ENCODE measurements at places on chromosomes 16 and 17.
A peak's percentile ranks its signal among the peaks of the same experiment; 100 is the strongest.

DNA sequence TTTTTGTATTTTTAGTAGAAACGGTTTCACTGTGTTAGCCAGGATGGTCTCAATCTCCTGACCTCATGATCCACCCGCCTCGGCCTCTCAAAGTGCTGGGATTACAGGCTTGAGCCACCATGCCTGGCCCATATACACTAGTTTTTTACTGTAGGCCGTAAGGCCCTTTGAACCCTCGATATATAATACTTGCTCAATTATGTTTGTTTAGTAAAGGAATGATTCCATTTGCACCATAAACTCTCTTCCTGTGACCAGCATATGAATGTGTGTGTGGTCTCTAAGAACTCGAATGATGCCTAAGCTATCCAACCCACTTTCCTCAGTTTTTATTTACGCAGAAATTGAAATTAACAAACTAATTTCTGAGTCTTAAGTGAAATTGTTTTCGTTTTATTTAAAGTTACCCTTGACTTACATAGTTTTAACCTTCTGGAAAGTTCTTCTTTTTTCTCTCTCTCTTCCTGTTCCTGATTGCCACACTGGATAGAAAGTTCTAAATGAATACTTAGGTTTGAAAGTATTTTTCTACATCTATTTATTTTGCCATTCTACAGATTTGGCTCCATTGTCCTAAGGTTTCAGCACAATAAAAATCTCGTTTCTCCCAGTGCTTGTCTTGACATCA lies 37.9 kb downstream of the PIGL start:
- DNase-seq, result no peak

DNA sequence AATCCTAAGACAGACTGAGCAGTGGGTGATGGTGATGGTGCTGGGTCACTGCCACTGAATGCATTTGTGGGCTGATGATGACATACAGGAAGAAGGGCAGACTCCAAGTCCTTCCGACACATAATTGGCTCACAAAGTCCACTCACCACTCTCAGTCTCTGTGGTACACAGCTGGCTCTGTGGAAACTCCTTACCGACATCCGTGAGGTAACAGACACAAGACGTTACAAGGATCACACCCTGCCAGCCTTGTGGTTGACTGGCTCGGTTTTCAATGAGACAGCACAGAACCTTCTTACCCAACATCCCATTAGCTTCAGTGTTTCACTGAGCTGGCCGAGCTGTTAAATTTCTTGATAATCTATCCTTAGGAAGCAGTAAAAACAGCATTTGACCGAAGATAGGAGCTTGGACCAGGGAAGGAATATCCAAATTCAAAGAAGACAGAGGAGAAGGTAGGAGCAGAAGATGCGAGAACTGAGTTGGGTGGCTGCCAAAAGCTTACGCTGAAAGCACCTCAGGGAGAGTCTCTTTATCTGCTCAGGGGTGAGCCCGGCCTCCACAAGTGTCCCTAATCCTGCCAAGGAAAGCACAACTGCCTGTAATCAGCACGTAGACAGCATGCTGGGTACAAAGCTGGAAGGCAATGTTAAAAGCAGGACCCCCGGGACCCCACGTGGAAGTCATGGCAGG lies 5.5 kb upstream of the MXRA7 start:
- DNase-seq, result no peak

DNA sequence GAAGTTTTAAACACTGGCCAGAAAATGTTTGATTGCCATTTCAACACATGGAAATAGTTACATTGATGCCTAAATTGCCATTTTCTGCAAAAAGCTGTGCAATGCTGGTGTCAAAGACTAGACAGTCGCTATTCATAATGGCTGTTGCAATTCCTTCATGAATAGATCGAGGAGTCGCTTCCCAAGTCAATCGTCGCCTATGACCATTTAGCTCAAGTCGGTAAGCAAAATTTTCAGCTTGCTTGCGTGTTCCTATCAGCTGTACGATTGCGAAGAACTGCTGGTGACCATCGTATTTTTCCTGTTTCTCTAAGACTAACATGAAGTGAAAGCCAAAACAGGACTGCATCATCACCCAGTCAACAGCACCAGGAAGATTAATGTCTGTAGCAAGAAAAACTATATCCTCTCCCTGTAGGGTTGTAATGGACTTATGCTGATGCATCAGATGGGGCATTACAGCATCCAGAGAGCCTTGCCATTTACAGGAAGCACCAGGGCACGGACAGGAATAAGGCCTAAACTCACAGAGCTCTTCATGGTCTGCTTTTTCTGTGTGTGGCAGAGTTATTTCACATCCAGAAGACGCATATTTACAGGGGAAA lies 23.6 kb downstream of the SIAH1 start:
- DNase-seq, result no peak

GRCh38 chr17:58577696-58578095 lies 63.3 kb upstream of the MTMR4 start:
- DNase-seq, result peak; percentile 47

- DNase-seq, result no peak
These were observed 5.1 kb upstream of the SETD6 start for GRCh38 chr16:58510097-58510775.

DNA sequence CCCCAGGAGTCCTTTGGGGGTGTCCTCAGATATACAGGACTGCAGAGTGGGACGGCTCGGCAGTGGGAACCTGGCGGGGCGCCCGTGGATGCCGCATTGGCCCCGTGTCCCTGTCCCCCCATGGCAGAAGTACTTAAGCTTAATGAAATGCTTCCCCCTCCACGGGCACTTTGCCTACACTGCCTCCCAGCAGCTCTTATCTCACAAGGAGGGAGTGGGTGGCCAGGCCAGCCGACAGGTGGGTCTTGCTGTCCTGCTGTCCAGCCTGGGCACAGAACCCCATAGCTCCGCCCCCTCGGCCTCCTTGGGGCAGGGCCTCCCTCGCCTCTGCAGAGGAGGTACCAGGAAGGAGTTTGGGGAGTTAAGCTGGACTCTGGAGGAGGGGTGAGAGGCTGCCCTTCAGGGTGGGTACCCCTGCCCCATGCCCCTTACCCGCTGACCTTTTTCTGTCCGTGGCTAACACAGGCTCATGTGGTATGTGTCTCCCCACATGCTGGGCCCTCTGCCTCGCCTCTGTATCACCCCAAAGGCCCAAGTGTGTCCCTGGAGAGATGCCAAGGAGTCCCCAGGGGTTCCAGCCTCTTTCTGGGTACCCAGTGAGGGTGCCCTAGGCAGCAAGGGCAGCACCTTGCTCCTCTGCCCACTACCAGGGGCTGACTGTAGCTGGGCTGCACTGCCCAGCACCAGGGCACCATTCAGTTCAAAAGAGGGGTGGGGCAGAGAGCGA lies 8.7 kb downstream of the THRA start:
- no peak for DNase-seq

DNA sequence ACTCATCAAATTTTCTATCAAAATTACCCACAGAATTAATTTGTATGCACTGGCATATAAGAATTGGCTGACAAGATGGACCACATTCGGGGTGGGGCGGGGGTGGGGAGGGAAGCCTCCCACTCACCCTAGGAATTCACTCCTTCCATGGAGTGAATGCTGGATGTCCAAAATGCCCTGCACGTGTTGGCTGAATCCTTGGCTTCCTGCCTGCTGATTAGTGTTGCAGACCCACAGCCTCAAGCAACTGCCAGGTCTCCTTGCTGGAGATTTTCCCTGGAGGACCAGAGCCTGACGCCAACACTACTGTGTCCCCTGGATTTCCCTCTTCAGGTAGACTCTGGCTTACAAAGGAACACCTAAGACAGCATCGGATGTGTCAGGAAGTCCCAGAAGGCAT lies 575.7 kb upstream of the CDH11 start:
- no peak for DNase-seq

GRCh38 chr17:74513987-74514631 lies 17.2 kb downstream of the CD300LB start:
- peak; percentile 19 for DNase-seq

DNA sequence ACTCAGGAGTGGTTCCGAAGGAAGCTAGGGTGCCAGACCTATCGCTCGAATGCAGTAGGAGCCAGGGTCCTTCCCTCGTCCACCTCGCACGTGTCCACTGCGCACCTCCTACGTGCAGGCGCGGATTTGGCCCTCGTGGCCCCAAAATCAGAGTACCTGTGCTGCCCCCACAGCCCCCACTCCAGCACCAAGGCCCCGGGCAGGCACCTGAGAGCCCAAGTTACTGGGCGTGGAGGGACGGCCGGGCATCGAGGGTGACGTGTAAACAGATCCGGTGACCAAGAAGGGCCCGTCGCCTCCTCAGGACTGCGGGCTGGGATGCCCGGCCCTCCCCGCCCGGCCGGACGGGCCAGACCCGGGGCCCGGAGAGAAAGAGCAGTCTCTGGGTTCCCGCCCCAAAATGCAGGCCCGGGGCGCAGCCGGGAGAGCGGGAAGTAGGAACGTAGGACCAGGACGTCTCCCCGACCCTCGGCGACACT lies 492 bp downstream of the SLC25A39 start:
- no peak for DNase-seq

- no peak for DNase-seq
These were observed 8.3 kb downstream of the ANKRD40CL start for GRCh38 chr17:50758989-50759544.

DNA sequence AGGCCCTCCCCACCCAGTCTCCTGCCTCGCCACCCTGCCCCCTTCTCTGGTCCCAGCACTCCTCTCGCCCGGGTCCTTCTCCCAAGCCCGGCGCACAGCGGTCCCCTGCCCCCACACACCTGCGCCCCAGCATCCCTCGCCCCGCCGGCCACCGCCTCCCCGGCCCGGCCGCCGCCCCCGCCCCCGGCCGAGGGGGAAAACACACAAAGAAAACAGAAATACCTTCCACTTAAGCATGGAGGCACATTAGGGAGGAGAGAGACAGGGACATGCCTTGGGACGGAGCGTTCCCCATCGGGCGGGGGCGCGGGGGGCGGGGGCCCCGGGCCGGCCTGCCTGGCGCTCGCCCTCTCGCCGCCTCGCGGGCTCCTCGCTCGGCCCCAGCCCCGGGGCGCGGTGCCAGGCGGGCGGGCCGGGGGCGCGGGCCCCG lies 326 bp downstream of the SRCIN1 start:
- no peak for DNase-seq

- DNase-seq, result no peak
These were observed 36.4 kb upstream of the TMEM97 start for GRCh38 chr17:28282596-28282995.

DNA sequence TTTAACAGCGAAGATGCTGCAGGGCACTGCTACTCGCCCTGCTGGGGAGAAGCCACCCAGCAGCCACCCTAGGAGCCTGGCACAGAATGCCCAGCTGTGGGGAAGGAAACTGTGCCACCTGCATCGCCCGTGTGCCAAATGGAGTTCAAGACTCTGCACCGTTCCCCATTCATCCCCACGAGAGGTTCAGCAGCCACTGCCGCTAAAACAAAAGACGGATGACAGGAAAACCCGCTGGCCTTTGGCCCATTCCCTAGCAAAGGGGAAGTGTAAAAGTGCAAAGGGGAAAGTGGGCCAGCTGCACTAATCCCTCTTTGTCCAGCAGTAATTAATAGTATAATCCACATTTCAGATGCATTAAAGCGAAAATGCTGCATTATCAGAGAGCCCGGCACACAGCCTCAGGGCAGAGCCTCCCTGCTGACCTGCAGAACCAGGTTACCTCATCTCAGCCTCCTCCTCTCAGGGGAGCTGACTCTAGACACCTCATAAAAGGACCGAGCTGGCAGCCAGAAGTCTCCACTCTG lies 37.7 kb downstream of the ZFHX3 start:
- no peak for DNase-seq

- DNase-seq, result no peak
These were observed 48.0 kb upstream of the NDRG4 start for GRCh38 chr16:58451945-58452401.

GRCh38 chr17:67525239-67526135 lies 148.4 kb downstream of the PITPNC1 start:
- DNase-seq, result no peak

DNA sequence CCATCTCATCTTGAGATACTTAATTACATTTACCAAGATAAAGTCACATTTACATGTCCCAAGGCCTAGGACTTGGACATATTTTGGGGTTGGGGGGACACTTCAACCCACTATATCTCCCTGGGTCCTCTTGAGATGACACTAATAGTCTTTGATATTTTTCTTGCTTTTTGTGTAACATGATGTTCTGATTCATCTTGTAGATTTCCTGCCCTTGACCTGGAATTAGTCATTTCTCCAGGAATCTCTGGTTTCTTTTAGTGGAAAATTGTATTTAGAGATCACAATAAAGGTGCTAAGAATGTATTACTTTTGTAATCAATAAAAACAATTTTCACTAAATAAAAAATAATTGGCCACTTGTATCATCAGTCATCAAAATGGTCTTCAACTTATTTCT lies 157.3 kb downstream of the VPS53 start:
- DNase-seq, result no peak

- DNase-seq, result no peak
These were observed 767 bp downstream of the RPS6KB1 start for GRCh38 chr17:59893676-59894100.

- no peak for DNase-seq
These were observed 1.1 kb upstream of the KIFC3 start for GRCh38 chr16:57803134-57803990.

- DNase-seq, result no peak
These were observed 13.9 kb downstream of the GPR142 start for GRCh38 chr17:74380959-74381808.

DNA sequence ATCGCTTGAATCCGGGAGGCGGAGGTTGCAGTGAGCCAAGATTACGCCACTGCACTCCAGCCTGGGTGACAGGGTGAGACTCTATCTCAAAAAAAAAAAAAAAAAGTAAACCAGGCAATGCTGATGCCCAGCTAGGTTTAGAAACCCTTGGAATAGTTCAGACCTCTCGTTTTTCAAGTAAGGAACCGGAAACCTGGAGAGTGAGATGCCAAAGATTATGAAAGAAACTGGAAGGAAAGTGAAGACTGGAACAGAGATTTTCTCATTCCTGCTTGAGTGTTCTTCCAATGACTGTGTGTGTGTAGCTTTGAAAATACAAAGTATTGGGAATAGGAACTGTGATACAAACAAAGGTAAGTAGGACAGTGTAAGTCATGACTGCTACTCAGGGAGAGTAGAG lies 35.7 kb downstream of the MYH3 start:
- DNase-seq, result no peak

- peak; percentile 17 for DNase-seq
These were observed 523 bp downstream of the KCTD2 start for GRCh38 chr17:75047398-75048098.

DNA sequence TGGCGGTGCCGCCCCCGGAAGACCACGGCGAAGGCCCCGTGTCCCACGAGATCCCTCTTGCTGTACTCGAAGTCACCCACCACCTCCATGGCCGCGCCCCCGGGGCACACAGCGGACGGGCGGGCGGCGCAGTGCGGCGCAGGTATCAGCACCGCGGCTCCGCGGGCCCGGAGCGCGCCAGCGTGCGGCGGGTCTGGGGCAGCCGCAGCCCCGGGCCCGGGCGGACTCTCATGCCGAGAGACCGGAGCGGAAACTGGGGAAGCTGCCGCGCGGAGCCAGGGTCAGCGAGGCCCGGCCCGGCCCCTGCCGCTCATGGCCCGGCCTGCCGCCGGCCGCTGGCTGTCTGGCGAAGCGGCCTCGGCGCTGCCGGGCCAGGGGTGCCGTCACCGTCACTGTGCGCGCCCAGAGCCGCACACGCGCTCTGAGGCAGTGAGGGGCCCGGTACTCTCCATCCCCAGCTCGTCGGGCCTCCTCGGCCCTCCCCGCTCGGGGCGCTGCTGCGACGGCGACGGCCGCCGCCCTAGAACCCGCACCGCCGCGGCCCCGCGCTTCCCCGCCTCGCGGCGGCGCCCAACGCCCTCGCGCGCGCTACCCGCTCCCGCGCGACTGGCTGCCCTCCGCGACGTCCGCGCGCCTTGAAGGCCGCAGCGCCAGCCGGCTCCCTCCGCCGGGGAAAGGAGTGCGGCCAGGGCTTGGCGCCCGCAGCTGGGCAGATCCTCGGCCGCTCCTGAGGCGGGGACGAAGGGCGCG lies at the start of gene ULK2:
Gene ULK2 (minus strand): TSS at position 608 of the 750 bp plus-strand sequence. CDS start 519 bp downstream, at position 89.
- peak; percentile 34 for DNase-seq
